ENCODE measurements at places on chromosomes 16 and 17.

DNA sequence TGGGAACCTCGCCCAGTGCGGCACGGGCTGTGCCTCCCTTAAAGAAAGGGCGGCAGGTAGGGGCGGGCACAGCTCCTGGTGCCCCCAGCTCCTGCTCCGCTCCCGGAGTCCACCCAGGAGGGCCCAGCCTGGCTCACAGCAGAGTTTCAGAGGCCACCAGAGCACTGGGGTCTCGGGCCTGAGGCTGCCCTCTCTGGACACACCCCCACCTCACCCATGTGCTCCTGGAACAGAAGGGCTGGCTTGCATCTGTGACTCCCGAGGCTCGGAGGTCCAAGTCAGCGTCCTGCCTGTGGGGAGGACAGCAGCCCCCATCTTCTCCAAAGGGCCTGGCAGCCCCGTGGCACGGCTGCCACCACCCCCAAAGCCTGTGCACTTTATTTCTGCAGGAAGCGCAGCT, 62.7 kb downstream of the RBFOX3 start:
- no peak for DNase-seq

- no peak for DNase-seq
Observed at GRCh38 chr16:48546774-48547173, 63.2 kb downstream of the N4BP1 start.

DNA sequence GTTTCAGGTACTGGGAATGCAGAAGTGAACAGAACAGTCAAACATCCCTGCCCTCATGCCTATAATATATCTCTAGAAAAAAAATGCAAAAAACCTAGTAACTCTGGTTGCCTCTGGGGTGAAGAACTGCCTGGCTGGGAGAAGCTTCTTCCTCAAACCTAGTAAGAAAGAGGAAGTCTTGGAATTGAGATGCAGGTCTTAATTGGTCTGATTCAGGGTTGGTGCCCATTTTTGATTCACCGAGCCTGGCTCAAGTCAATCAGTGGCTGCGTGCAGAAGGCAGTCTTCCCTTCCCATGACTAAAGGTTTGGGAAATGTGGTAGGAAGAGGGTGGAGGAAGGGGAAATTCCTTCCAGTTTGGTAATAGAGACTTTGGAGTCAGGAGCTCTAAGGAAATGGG, 22.4 kb downstream of the CDRT15 start:
- no peak for DNase-seq

DNA sequence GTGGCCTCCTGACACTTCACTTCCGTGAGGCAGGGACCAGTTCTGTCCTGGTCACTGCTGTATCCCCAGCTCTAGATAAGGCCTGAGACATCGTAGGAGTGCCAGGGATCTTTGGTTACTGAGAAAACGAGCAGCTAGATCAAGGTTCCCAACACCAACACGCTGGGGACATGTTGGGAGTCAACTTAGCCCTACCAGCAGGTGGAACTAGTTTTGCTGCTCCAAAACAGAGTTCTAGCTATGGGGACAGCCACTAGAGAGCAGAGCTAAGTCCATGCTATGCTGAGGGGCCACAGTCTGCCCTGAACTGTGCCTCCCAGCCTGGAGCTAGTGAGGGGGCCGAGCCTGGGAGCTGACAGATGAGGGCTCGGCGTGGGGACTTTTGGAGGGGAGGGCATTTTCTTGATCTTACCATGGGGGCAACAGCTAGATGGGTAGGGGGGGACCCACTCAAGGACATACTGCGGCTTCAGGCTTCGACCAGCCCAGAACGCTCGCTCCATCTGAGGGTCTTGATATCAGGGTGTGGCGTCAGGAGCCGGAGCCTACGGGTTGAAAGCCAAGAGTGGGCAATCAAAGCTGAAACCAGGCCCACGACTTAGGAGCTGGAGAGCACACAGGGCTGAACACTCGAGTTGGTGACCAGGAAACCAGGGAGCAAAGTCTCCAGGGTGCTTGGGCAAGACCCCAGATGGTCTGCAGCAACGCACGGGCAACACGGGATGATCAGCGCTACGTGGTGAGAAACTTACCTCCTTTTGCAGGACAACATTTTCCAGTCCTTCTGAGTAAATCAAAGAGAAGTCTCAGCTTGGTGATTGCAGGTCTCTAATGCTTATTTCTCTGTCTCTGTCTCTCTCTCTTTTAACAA, 13.4 kb downstream of the SNX20 start:
- DNase-seq, result peak; percentile 7

DNA sequence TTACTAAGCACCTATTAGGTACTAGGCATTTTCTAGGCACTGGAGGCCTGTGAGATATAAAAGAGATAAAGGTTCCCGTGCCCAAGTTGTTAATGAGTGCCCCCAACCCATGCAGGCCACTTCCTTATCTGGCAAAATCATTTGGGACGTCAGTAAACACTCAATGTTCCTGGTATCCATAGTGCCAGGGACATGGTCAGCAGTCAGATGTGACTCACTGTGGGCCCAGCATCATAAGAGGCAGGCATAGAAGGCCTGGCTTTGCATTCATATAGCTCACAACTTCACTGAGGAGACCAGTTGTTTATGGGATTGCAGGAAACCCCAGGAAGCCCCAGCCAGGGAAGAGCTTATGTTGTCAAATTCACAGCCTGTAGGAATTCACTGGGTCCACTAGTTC, 81.1 kb downstream of the MRC2 start:
- no peak for DNase-seq

DNA sequence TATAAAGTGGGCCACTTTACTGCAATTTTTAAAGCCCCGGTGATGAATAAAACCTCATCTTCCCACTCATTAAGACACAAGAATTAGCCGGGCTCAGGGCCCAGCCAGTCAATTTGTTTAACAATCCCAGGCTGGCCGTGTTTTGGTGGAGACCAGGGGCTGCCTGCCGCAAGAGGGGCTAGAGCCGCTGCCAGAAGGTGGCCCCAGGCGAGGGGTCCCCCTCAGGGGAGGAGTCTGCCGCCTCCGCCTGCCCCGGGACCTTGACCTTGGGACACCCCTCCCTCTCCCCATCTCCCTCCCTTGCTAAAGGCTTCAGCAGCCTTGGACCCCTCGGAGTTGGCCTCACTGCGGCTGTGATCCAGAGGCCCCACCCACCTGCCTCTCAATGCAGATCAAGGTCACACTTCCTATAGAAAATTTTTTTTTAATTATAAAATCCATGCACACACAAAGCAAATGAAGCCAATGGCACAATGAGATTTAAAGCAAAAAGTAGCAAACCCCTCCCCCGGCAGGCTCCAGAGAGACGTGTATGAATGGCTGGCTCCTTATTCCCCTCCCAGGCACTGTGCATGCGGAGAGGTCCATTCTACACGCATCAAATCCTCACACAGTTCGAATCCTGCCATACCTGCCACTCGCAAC, 23.0 kb upstream of the SLC38A10 start:
- no peak for DNase-seq

DNA sequence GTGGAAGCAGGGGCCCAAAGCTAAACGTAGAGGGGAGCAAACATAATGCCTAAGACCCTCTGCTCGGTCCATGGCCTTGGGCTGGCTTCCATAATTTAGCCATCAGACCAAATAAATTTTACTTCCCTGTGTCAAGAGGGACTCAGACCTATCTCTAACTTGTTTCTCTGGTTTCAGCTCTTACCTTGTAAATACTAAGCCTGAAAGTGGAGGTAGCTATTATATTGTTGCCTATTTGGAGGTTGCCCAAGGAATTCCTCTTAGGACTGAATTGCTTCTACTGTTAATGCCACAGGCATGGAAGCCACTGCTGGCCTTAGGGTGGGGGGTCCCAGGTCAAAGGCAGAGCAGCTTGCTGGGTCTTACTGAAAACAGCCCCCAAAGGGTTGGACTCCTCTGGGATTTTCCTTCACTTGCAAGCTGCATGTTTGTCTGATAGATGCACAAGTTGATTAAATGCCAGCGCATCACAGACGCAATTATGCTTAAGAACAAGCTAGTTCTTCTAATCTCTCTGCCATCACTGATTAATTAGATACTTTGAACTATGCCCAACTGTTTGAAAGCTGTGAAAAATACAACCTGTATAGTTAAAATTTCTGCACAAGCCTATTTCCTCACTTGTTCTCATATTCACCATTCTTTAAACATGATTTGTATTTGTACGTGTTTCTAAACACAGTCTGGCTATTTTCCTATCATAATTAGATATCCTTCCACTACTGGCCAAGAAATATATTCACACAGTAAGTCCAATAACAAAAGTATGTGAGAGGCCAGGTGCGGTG, 67.9 kb upstream of the HAS3 start:
- DNase-seq, result no peak

DNA sequence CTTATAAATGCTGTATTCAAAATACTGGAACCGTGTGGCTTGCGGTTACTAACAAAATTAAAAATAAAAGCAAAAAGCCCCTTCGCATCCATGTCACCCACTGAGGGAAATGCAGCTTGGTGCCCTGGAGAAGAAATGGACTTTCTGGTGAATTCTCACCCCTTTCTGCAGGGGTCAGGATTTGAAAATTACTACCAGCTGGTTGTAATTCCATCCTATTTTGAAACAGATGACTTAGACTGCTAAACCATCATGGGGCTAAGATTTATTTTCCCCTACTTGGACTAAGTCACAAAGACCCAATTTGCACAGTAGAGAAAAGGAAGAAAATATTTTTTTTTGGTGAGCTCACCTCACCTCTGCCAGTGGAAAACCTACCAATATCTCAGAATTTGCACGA, 111.4 kb upstream of the MYOCD start:
- no peak for DNase-seq

DNA sequence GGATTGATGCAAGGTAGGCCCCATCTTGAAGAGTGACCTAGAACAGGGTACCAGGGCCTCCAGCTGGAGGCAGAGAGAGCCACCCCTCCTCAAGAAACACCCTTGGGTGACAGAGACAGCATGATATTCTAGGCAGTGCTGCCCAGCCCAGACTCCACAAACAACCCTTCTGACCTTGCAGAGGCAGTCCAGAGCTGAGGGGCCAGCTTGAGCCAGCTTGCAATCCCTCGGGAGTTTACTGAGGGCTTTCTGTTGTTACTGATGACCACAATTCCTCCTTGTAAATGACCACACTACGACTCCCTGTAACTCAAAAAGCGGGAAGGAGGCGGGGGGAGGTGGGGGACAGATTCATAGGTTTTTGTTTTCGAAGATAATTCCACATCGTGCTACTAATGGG, 18.6 kb upstream of the MNT start:
- DNase-seq, result no peak

GRCh38 chr16:68429076-68429854, 19.0 kb downstream of the SMPD3 start:
- DNase-seq, result no peak

GRCh38 chr17:75147878-75148546, 6.3 kb downstream of the JPT1 start:
- no peak for DNase-seq

DNA sequence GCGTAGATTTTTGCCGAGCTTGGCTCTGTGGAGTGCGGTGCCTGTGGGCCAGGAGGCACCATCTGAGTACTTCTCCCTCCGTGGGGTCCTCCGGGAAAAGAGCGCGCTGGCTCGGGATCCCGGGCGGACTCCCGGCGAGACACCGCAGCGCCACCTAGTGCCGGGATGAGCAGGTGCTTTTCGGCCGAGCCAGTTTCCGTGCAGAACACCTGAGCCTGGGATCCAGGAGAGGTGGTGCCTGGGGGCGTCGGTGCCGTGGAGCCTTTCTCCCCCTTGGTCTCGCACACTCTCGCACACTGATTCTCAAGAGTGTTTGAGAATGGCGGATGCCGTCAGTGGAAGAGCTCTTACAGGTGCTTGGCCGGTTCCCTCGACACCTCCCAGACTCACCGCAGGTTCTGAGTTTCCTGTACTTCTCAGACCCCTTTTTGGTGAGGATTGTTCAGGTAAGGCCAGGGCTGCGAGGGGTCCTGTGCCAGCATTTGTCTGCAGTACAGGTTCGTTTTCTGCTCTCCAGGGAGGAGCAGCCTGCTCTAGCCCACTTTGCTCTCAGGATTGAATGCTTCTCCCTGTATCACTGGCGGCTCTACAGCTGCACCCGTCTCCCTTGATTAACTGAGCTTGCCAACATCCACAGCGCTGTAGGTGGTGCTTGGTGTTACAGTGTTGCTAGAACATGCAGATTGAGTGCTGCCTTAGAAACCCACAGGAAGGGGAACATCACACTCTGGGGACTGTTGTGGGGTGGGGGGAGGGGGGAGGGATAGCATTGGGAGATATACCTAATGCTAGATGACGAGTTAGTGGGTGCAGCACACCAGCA, 23.3 kb downstream of the TBCD start:
- peak; percentile 33 for DNase-seq

GRCh38 chr16:77885571-77886295, 97.4 kb downstream of the VAT1L start:
- DNase-seq, result no peak

GRCh38 chr17:68011199-68011665, 15.0 kb upstream of the C17orf58 start:
- peak; percentile 71 for DNase-seq

DNA sequence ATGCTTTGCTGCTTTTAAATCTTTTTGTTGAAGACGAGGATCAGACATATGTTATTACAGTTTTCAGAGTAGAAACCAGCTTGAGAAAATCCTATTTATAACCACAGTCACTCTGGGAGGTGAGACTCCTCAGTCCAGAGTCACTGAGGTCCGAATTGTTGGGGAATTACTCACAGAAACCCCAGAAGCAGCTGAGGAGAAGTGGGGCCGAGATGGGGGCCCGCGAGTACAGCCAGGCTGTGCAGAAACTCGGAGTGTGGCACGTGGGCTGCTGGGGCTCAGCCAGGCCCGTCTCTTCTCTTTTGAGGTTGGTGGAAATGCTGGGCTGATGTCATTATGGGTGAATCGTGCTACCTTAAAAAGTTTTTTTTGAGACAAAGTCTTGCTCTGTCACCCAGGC, 14.4 kb upstream of the GNG13 start:
- no peak for DNase-seq

DNA sequence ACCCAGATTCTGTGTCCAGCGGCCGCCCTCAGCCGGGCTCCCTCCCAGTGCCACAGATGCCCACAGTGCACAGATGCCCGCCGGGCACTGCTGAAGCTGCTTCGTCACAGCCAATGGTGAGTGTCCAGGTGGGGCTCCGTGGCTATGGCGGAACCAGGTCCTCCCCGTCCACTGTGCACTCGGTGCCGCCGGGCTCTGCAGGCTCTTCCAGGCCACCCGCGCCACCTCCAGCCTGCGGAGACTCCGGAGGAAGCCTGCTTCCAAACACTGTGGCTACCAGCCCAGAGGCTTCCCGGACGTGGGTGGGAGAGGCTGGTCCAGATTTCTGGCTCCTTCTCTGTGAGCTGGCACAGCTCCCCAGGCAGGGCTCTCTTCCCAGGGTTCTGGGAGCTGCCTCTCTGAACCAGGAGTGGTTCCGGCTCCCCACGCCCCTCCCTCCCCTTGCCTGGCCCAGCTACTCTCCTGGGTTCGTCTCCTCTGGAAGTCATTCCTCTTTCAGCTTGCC, 2.8 kb upstream of the PYCR1 start:
- no peak for DNase-seq

DNA sequence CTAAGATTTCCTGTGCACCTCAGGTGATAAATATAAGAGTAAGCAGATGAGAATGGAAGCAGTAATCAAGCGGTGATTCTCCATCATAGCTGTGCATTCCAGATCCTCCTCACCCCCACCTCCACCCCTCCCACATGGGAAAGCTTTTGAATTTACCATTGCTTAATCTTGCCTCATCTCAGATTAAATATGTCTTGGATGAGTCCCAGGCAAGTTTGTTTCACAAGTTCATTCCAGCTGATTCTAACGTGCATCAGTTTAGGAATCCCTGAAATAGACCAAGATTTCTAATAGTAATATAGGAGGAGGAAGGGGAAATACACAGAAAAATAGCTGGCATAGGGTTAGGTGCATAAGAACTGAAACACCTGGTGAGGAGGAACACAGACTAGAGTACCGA, 396.2 kb upstream of the KIF2B start:
- no peak for DNase-seq

- no peak for DNase-seq
Observed at GRCh38 chr17:51734462-51734861, 424.1 kb downstream of the CA10 start.

GRCh38 chr16:77213542-77214106, 14.4 kb downstream of the SYCE1L start:
- DNase-seq, result no peak

All from activated CD4-positive, alpha-beta T cell treated with anti-CD3 and anti-CD28 coated beads, Interleukin-10, Interleukin-2, amounts not matched to agents 100 ng/mL and 50 ng/mL, durations not matched to agents 16 hours and 8 hours (primary cell).